Neural crest cell (in vitro differentiated cells): ENCODE measurements at places on chromosomes 7 and 10. TPM values are rescaled to one million over a fixed set of nuclear protein-coding genes. Genes with fewer than 3 reads are reported as not detected.

The NPSR1 gene
- not detected in 2 replicates for total RNA-seq

The NME8 gene
- not detected in 2 replicates for total RNA-seq

The HOXA1 gene
- total RNA-seq, result 3.5 and 3.6 TPM in 2 replicates

The LLCFC1 gene
- not detected in 2 replicates for total RNA-seq

The CYP3A4 gene
- total RNA-seq, result not detected in 2 replicates
